A549 (cell line): ENCODE measurements at places on chromosomes 3 and 15. TPM values are rescaled to one million over a fixed set of nuclear protein-coding genes. Genes with fewer than 3 reads are reported as not detected.

The CPNE9 gene
- 0.05 to 0.07 TPM in 2 of 3 replicates, not detected in the other for polyA plus RNA-seq

The TGM5 gene
- polyA plus RNA-seq = not detected in 3 replicates

The CHDH gene
- polyA plus RNA-seq = 2.1 to 3.3 TPM (median 2.8 TPM) in 3 replicates

The TRH gene
- not detected in 3 replicates for polyA plus RNA-seq

The CCR8 gene
- not detected in 3 replicates for polyA plus RNA-seq

The ACAN gene
- 0.01 to 0.05 TPM in 2 of 3 replicates, not detected in the other for polyA plus RNA-seq

The MAP4 gene
- polyA plus RNA-seq = 77.7 to 84.4 TPM (median 80.6 TPM) in 3 replicates

The TMEM207 gene
- not detected in 3 replicates for polyA plus RNA-seq

The FSIP1 gene
- polyA plus RNA-seq = 0.71 to 0.90 TPM (median 0.80 TPM) in 3 replicates
